ENCODE measurements at places on chromosomes 7 and 10.

DNA sequence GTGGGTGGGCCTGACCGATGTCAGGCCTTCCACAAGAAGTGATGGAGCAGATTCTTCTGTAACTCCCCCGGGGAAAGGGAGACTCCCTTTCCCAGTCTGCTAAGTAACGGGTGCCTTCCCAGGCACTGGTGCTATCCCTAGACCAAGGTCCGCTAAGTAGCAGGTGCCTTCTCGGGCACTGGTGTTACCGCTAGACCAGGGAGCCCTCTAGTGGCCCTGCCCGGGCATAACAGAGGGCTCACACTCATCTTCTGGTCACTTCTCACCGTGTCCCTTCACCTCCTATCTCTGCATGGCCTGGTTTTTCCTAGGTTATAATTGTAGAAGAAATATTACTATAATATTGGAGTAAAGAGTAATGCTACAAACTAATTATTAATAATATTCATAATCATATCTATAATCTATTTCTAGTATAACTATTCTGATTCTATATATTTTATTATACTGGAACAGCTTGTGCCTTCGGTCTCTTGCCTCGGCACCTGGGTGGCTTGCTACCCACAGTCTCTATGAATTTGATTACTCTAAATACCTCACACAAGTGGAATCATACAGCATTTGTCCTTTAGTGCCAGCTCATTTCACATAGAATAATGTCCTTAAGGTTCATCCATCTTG, 1378.7 kb downstream of the XPNPEP1 start:
- no peak for DNase-seq

DNA sequence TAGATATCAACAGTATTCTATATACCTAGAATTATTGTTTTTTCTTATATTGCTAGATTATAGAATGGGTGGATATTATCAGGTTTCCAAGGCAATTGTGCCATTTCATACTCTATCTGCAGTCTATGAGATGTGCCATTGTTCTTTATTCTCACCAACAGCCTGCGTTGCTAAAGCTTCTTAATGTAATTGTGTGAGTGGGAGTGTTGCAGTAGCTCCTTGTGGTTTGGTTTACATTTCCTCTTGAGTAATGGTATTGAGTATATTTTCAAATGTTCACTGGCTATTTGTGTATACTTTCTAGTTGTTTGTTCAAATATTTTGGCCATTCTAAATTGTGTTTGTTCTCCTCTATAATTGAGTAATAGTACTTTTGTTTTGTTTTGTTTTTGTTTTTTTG, 199.2 kb downstream of the TFEC start:
- DNase-seq: no peak

DNA sequence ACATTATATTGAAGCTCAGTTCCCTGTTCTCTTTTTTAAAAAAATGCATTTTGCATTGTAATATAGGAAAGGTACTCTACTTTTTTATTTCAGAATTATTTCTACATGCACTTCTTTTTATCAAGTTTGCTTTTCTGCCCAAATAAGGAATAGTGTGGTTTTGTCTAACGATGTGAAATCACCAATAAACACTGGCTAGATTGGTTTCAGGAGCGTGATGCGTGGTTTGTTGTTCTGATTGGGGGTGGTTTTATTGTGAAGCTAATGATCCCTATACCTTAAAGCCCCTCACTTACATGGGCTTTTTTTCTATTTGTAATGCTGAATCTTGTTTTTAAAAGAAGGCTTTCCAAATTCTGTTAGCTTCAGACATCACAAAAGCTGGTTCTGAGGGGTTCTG, 17.6 kb downstream of the ENTPD7 start:
- DNase-seq: no peak

DNA sequence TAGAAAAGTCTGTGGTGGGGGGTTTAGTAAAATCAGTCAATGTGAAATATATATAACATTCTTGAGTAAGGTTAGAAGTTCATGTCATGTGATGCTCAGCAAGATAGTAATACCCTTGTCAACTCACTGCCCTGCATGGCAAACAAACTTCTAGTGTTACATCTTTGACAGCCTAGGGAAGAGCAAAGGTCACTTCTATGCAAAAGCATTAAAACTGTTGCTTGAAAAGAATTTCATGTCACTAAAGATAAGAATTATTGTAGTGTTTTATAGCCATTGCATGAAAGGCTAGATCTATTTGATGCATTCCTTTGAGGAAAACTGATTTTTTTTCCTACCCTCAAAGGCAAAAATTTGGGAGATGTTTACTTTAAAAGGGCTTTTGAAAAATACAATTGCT, 176.0 kb downstream of the SKAP2 start:
- DNase-seq: no peak

- DNase-seq: no peak
These were observed 59.3 kb downstream of the ARHGAP22 start for GRCh38 chr10:48545462-48546145.

GRCh38 chr7:22240904-22241571, 115.9 kb downstream of the RAPGEF5 start:
- DNase-seq: no peak

GRCh38 chr7:131727189-131727588, 170.8 kb upstream of the PODXL start:
- no peak for DNase-seq

DNA sequence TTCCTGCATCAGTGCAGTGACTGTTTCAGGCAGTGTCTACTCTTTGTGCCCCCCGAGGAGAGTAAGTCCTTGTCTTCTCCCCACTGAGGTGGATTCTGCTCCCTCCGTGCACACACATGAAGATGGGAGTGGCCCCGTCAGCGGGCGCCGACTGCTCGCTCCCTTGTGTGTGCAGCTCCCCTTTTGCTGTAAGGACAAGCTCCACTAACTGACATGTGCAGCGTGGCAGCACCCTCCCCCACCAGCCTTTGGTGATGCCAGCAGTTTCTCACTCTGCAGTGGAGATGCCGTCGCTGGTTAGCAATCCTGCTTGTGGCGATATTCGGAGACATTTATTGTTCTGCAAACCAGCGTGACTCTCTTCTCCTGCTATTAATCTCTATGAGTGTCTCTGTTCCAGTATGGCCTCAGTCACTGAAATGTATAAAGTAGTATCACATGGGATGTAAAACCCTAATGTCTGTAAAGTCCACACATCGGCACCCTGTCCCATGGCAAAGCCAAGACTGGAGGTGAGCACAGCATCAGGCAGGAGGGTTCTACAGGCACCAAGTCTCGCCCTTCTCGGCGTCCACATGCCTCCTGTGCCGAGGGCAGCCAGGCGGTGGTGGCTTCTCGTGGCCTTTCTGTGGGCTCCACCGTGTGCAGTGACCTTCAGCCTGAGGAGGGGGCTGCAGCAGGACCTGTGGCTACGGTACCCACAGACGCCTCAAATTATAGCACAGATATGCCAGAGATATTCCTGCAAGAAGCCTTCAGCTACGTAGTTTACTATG, 202.7 kb downstream of the EBF3 start:
- no peak for DNase-seq

DNA sequence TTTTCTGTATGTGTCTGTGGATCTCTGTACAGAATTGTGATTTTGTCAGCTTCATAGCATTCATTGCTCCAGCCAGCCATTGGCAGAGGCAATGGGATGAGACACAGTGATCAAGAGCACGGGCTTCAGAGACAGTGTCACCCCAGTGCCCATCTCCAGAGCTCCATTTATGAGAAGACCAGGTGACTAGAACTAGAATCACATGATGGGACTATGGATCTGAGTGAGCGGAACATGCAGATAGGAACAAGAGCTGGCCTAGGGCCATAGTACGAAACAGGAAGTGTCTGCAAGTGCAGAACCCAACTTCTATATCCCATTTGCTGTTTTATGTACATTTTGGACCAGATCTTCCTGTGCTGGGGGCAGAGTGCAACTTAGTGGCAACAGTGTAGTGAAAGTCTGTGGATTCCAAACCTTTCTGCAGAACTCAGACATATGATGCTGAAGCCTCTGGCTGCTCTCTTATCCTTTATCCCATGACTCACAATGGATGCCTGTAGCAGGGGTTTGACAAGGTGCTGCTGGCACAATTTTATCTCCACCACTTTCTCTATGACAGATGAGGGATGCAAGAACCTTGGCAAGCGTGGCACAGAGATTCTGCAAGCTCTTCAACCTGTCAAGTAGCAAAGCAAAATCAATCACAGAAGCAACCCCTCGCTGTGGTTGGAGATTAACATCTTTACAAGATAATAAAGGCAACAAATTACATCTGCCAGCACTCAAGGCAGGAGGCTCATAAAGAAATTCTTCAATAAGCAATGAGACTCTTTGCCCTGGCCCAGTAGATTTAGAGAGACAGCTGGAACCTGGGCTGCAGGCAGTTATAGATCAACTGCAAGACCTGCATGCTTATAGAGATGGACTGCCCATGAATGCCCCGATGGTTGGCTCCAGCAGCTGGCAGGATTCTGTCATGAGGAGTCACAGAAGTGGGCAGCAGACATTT, 681.3 kb downstream of the TNS3 start:
- no peak for DNase-seq

DNA sequence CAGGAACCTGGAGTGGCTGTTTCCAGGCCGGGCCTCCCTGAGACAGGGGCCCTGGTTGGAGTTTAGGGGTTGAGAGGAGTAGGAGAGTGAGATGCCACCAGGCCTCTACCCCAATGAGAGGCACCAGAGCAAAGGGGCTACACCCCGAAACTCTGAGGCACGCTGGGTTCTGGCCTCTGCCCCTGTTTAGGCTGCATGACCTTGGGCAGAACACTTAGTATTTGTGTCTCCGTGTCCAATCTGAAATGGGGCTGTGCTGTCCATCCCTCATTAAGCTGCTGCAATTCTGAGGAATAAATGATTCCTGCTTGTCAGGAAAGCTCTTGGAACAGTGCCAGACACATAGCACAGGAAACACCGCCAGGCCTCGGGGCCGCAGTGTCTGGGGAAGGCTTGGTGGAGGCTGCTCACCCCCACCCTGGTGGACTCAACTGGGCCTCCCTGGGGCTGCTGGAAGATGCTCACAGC, 40.5 kb upstream of the SAMD8 start:
- no peak for DNase-seq

GRCh38 chr10:126939706-126940105, 34.5 kb downstream of the DOCK1 start:
- DNase-seq: no peak

GRCh38 chr10:70078329-70078728, 25.7 kb downstream of the MACROH2A2 start:
- DNase-seq: no peak

DNA sequence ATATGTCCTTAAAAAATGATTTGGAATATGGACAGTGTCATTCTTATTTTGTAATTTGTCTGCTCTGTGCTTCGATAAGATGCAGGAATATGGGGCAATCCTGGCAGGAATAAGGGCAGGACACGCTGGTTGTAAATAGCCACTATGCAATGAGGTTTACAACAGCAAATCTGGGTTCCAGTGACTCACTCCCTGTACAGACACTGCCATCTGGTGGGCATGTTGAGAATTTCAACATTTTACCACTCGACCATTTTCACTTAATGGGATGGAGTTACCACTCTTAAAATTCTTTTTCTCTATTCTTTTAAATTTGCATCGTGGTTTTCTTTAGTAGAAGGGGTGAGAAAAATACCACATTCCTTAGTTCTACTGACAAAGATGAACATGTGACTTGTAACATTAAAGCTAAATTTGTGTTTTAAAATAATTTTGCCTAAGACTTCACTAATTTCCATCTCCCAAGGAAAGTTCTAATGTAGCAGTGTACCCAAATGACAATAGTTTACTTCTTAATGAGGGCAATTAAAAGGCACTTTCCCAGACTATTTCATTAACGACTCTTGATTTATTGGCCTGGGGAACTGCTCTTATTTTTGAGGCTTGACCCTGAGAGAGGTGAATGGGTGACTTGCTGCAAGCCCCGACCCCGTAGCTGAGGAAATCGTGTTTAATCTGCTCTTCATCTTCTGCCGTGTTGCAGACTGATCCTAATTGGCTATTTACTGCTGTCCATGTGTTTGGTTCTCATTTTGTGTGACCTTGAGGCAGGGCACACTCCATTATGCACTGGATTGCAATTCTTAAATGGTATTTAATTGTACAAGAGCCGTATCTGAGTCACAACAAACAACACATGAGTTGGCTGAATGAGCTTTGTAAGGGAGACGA, 173.6 kb upstream of the IMMP2L start:
- peak; percentile 47 for DNase-seq

GRCh38 chr10:24849051-24849450, 103.4 kb downstream of the PRTFDC1 start:
- DNase-seq: no peak

DNA sequence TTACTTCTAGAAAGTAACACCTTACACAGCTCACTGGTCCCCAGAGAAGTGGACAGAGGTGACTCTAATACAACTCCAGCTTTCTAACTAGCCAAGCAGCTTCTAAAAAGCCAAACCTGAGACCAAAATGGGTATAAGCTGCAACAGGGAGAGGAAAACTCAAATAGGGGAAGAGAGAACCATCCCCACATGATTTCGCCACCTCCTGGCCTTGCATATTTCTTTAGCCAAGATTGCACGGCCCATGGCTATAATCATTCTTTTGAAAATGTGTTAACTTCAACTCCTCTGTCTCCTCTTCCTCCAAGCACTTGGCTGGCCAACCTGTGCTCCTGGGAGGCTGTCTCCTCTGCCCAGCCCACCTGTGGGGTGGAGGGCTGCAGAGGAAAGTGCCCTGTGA, 28.7 kb downstream of the NUP42 start:
- DNase-seq: no peak

DNA sequence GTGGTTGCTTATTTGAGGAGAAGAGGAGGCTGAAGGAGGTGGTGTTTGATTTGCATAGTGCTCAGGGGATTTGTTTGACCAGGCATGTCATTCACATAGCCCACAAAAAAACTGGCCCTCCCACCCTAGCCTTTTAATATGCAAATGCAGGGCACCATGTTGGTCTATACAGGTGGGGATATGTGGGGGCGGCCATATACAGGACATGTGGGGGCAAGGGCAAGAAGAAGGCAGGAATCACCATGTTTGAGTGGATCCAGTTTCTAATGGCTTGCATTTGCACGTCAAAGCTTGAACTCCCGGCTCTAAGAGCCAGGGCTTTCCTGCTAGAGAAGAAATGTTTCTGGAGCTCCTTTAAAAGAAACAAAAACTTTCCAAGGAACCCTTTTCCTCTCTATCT, 541.0 kb downstream of the ZWINT start:
- no peak for DNase-seq

DNA sequence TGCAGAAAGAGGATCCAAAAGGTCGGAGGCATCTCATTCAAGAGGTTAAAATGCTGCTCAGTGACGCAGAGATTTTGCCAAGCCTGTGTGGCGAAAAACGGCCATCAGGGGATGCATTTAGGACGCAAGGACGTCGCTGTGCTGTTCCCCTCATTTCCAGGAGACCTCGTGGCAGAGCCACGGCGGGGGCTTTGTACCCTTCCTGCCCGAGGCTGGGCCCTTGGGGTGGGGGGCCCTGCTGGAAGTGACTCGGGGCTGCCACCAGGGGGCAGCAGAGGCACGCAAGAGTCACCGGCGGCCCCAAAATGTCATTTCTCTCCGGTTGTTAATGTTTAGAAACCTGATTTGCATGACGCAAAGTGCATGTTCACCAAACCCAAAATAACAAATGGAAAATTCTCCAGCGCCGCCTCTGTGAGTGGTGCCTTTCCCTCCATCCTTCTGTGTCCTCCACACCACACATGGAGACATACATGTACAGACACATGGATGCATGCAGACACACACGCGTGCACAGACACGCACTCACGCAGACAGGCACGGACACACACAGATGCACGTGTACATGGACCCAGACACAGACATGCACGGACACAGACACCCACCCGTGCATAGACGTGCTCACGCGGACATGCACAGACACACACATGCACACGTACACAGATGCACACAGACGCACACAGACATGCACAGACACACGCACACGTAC, 51.0 kb upstream of the NKX6-2 start:
- peak; percentile 28 for DNase-seq

- DNase-seq: no peak
These were observed 43.8 kb downstream of the CYTH3 start for GRCh38 chr7:6228361-6229229.

GRCh38 chr7:156589808-156590207, 50.8 kb upstream of the RNF32 start:
- DNase-seq: no peak
